ENCODE measurements at places on chromosomes 2 and 18.

DNA sequence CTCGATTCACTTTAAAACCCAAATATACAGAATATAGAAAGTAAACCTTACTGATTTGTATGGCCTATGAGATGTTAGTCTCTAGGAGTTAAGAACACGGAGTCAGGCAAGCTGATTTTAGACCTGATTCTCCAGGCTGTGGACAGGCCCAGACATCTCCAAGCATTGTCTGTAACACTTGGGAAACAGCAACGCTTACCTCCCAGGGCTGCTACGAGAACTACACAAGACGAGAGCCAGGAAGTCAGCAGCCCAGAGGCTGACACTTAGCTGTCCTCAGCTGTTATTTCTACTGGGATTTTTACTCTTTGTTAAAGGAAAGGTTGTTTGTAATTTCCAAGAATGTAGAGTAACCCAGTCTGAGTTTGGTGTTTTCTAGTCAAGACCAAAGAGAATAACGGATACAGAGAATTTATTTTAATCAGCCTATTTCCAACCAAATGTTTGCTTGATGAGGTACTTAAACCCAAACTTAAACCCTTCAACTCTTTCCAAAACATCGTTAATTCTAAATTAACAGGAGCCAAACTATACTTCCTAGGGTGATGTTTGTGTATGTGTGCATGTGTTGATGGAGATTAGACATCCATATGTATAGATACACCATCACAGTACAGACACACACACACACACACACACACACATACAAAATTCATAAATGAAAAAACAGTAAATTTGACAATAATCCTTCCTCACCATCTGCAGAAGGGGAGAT is 123.4 kb downstream of the LAMA1 start:
- DNase-seq, result no peak

DNA sequence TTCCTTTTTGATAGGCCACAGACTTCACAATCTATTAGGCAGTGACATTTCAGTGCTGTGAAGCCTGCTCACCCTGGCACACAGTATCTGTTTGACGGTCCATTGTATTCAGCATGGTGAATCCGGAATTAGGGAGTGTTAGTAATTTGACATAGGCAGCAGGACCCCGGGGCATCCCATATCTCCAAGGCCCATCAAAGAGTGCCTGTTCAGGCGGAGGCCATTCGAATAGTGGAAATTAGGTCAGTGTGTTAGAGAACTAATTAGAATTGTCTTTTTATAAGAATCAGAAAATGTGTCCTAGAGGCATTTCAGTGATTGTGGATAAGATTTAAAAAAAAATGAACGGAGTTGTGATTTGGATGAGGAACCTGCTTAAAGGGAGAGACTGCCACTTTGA is 818.8 kb upstream of the SOX11 start:
- no peak for DNase-seq

DNA sequence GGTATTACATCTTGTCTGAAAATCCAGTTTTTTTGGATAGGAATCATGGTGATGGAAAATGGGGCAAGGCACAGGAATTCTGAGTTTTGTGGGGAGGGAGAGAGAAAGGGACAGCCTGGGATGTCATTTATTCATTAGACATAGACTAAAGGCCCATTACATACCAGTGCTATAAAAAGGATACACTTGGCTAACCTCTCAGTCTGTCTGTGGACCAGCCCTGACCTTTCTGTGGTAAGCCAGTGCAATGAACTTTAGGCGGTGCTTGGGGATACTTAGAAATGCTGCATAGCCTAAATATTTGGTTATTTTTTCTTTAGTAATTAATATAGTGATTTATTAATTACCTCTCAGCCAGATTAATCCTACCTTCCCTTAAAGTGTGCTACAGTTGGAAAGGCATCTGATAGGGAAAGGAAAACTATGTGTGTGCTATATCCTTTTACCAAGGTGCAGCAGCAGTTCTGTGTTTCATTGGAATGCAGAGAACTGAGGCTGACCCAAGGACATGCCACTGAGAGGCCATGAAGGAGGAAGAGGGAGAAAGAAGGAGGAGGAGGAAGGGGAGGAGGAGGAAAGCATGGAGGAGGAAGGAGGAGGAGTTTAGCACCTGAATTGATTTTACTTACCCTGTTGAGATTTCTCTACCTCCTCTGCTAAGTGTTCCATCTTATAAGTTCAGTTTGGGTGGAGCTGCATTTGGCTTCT is 37.5 kb downstream of the KCNS3 start:
- no peak for DNase-seq

DNA sequence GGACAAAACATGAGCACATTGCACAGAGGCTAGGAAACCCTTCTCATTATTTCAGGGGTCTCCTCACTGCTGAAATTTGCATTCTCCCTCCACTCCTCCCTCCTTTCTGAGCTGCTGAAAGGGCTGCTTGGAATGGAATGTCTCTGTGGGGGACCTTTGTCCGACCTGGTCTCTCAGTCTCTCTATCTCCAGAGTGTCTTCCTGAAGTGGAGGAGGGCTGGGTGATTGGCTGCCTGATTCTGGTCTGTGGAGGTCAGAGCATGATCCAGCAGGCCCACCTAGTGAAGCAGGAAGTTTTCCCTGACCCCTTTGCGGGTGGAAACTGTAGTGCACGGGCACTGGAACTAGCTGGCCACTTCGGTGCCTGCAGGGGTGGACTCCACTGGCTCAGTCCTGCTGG is 560.5 kb upstream of the HS6ST1 start:
- DNase-seq, result no peak

DNA sequence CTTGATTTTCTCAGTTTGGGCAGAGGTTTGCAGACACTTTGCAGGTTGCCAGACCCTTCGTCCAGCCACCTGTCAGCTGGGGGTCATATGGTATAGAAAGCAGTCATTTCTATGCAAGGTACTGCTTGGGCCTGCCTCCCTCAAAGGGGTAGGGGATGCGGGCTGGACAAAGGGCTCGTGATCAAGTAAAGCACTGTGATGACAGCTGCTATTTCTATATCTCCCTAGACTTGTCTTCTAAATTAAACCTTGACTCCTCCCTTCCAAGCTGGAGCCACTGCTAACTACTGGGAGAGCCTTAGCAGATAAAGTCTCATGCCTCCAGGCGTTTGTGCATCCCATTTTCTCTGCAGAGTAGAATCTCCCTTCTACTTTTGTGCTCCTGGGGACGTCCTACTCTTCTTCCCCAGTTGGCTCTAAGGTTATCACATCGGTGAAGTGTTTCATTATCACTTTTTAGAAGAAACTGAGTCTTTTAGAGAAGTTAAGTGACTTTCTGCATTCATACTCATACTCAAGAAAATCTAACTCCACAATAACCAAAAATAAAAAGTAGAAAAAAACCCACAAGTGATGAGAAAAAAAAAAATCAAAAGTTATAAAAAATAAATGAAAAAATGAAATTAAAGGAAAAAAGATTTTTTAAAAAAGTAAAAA is 710 bp upstream of the XRCC5 start:
- no peak for DNase-seq

- no peak for DNase-seq
Measured at GRCh38 chr2:215313255-215313613, 1.4 kb downstream of the ATIC start.

DNA sequence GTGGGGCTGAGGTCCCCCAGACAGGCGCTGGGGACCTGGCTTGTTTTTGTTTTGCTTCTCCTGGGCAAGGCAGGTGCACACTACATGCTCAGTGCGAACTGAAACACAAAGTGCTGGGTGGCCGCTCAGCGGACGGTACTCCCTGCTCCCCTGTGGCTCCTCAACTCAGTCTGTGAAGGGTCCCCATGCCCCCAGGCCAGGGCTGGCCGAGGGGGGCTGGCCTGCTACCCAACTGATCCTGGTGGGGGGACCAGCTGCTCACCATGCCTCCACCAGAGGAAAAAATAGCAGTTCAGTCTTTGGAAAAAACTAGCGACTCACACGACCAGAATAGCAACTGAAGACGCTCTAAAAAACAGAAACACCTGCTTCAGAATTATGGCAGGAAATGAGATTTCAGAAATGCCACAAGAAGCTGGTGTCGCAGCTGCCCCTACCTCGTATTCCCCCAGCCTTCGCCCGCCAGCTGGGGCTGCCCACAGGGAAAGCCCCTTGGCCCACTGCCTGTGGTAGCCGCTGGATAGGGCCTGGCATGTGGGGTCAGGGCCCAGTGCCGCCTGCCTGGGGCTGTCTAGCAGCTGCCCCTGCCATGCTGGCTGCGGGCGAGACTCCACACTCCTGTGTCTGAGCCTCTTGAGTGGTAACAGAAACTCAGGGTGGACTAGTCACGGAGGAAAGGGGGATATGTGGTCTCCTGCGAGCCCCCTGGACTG is 43.7 kb downstream of the MEX3C start:
- no peak for DNase-seq

DNA sequence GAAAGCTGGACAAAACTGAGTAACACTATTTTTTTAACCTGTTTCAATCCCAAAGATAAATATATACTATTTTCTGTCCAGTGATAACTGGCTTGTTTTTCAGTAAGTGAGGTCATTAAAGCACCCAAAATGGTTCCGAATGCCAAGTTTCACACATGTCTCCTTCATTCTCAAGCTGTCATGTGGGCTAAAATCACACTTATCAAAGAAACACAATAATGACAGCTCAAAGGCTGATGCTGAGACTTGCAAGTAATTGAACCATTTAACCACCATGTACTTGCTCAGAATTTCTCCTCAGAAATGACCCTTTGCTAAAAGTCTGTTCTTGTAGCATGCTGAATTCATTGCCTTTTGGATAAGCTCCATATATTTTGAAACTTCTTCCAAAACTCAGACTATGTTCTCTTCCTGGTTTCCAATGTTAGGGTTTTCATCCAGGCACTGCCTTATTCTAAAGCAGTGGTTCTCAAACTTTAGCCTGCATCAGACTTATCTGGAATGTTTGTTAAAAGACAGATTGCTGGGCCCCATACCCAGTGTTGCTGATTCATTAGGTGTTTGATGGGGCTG is 149.8 kb downstream of the VWC2L start:
- no peak for DNase-seq

- DNase-seq, result no peak
Measured at GRCh38 chr2:84654414-84654813, 138.1 kb downstream of the DNAH6 start.

- no peak for DNase-seq
Measured at GRCh38 chr2:134692499-134692898, 26.3 kb downstream of the TMEM163 start.

DNA sequence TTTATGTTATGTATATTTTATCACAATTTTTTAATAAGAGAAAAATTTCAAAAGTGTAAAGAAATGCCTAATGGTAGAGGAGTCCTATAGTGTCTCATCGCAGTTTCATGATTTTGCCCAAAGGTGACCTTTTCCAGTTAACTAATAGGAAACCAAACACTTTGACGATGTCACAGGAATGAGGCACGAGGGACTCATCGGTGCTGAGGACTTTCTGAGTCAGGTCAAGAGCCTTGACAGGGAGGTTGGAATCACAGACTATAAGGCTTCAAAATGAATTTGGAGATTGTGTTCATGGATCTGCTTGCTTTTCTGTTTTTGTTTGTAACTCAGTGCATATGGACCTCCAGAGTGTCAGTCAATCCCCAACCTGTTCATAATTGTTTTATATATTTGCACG is 15.1 kb upstream of the RTTN start:
- no peak for DNase-seq

GRCh38 chr2:53770264-53770663 is 2.7 kb downstream of the CHAC2 start:
- no peak for DNase-seq

- DNase-seq, result no peak
Measured at GRCh38 chr2:53949457-53949856, 21.3 kb downstream of the PSME4 start.

- DNase-seq, result no peak
Measured at GRCh38 chr2:127357591-127357990, 30.2 kb downstream of the MAP3K2 start.

GRCh38 chr2:1488851-1489250 is 75.6 kb downstream of the TPO start:
- no peak for DNase-seq

DNA sequence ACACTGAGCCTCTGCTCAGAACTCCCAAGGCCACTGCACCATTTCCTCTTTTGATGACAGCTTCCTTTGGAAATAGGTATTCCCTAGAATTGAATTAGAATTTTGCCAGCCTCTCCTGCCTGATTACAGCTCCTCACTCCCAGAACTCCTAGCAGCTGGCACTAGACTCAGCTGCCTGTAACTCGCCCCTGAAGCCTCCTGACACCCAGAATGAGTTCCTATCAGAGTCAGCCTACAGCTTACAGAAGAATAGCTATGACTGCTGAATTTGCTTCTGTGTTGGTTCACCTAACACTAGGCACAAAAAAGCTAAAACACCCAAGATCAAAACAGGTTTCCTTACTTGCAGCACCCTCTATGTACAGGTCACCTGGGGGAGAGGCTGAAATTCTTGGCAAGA is 108.2 kb upstream of the PTPRM start:
- DNase-seq, result no peak

- peak; percentile 59 for DNase-seq
Measured at GRCh38 chr2:1744446-1745170, at the start of gene PXDN. PXDN (minus strand) TSS chr2:1744515; CDS start chr2:1744455, 60 bp downstream.

- DNase-seq, result no peak
Measured at GRCh38 chr2:3172265-3172935, 205.2 kb downstream of the EIPR1 start.

GRCh38 chr2:25981596-25982272 is 563 bp downstream of the KIF3C start:
- peak; percentile 61 for DNase-seq

DNA sequence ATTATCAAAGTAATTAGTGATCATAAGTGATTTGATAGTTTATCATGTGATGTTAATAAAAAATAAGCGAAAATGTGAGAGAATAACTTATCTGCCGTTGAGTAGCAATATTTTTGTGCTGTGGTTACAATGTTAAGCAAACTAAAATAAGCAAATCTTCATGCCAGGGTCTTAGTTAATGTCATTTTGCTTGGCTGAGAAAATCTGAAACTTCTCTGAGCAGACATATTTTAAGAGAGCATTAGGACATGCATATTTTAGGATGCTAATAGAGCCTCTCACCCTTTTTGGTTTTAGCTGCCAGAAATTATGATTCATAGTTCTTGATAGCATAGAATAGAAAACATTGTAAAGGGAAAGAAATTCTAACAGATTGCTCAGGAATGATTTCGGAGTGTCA is 233.5 kb upstream of the ZEB2 start:
- no peak for DNase-seq

GRCh38 chr18:33751613-33752221 is 173.7 kb downstream of the ASXL3 start:
- no peak for DNase-seq

- DNase-seq, result no peak
Measured at GRCh38 chr18:41482501-41482900, 472.5 kb upstream of the PIK3C3 start.

GRCh38 chr18:56000041-56000440 is 412.0 kb upstream of the TCF4 start:
- DNase-seq, result no peak

GRCh38 chr2:55802067-55802466 is 108.4 kb upstream of the PNPT1 start:
- DNase-seq, result no peak

GRCh38 chr2:175036582-175037018 is 31.4 kb upstream of the CHN1 start:
- DNase-seq, result no peak

- DNase-seq, result no peak
Measured at GRCh38 chr2:37779139-37779538, 107.7 kb upstream of the CDC42EP3 start.
